ENCODE measurements at places on chromosomes 11 and 22.

DNA sequence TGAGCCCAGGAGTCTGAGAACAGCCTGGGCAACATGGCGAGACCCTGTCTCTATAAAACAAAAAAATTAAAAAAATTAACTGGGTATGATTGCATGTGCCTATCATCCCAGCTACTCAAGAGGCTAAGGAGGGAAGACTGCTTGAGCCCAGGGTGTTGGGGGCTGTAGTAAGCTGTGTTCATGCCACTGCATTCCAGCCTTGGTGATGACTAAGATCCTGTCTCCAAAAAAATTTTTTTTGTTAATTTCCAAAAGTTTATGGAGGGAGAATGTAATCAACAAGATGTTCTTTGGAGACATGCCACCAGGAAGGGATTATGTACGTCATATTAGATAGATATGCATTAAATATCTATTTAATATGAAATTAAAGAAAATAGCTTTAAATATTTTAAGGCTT, 267.5 kb downstream of the SBF2 start:
- DNase-seq = no peak

DNA sequence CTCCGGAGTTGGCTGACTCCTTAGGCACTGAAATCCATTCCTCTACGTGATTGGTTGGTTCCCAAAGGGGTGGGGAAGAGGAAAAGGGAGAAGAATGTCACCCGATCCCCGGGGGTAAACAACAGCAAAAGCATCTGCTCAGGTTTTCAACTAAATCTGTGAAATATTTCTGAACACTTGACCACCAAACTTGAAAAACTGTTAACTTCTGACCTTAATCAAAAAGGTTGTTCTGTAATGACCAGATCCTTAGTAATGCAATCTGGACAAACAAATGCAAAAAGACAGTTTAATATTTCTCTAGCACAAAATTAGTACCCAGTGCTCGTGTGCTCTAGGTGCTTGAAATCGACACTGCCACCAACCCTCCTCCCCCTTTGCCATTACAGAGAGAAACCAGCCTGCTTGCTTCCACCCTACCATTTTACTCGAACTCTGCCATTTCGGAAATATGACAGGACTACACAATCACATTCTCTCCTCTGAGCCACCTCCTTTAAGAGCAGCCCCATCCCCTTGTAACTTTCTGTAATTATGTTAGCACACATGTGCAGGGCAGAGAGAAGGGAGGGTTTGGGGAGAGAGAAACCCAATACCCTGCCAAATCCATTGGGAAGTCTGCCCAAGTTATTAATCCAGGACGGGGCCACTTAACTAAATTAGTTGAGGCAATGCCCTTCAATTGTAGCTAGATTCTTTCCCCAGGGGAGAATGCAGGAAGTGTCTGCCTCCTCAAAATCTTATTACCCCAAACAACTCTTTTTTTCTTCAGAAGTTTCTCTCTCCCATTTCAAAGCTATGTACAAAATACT, 113.8 kb downstream of the RBFOX2 start:
- DNase-seq = peak; percentile 33

DNA sequence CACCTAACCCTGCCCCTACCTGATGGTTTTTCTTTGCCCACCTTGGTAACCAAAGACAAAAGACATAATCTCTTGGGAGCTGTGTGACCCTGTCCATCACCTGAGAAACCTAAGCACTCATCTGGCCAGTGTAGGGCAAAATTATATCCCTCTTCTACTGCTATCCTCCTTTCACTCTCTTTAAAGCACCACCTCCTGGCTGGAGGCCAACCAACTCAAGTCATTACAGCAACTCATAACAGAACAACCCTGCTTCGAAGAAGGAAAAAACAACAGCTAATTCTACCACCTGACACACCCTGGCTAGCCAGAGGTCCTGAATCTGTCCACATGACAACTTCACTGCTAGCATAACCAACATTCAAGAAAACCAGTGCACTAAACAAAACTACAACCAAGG, 45.5 kb downstream of the GAS2 start:
- DNase-seq = no peak

DNA sequence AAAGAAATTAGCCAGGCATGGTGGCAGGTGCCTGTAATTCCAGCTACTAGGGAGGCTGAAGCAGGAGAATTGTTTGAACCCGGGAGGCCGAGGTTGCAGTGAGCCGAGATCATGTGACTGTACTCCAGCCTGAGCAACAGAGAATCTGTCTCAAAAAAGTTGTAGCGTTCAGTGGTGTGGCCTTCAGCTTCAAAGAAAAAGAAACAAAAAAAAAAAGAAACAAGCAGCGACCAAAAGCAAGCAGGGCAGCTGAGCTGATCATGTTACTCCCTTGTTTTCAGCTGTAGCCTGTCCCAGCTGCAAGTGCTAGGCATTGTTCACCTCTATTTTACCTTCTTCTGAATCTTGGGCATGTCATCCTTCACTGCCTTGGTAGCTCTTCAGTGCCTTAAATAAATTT, 37.0 kb downstream of the SFI1 start:
- DNase-seq = no peak

Data from thoracic aorta (tissue), 2 donors.